Left lobe of liver (tissue), 2 donors: ENCODE measurements at places on chromosomes 12 and 14.

DNA sequence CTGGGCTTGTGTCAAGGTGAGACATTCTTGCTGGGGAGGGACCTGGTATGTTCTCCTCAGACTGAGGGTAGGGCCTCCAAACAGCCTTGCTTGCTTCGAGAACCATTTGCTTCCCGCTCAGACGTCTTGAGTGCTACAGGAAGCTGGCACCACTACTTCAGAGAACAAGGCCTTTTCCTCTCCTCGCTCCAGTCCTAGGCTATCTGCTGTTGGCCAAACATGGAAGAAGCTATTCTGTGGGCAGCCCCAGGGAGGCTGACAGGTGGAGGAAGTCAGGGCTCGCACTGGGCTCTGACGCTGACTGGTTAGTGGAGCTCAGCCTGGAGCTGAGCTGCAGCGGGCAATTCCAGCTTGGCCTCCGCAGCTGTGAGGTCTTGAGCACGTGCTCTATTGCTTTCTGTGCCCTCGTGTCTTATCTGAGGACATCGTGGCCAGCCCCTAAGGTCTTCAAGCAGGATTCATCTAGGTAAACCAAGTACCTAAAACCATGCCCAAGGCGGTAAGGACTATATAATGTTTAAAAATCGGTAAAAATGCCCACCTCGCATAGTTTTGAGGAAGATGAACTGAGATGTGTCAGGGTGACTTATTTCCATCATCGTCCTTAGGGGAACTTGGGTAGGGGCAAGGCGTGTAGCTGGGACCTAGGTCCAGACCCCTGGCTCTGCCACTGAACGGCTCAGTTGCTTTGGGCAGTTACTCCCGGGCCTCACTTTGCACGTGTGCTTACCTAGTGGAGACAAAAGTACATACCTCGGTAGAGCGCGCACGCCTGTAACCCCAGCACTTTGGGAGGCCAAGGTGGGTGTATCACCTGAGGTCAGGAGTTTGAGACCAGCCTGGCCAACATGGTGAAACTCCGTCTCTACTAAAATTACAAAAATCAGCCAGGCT, 4.3 kb downstream of the GAPDH start:
- DNase-seq: no peak

GRCh38 chr12:3035171-3035570, 42.0 kb upstream of the TSPAN9 start:
- DNase-seq: no peak

DNA sequence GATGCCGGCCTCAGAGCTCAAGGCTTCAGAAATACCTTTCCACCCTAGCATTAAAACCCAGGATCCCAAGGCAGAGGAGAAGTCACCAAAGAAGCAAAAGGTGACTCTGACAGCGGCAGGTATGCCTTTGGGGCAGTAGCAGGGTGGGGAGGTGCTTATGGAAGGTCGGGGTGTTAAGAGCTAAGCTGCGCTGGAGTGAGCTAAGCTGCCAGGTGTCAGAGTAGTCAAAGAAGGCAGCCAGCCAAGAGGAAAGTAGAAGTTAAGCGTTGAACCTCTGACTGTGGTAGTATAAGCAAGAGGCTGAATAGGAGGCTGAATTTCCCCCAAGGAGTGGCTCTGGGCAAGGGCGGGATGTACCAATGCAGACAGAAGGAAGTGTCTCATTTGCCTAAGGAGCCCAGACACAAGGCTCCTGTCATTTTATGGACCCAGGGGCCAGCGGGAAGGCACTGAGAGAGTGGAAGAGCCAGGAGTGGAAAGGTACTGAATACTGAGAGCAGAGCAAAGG, 29.2 kb downstream of the DYRK4 start:
- DNase-seq: no peak

- no peak for DNase-seq
Measured at GRCh38 chr12:123559468-123559867, 24.9 kb upstream of the TMED2 start.

DNA sequence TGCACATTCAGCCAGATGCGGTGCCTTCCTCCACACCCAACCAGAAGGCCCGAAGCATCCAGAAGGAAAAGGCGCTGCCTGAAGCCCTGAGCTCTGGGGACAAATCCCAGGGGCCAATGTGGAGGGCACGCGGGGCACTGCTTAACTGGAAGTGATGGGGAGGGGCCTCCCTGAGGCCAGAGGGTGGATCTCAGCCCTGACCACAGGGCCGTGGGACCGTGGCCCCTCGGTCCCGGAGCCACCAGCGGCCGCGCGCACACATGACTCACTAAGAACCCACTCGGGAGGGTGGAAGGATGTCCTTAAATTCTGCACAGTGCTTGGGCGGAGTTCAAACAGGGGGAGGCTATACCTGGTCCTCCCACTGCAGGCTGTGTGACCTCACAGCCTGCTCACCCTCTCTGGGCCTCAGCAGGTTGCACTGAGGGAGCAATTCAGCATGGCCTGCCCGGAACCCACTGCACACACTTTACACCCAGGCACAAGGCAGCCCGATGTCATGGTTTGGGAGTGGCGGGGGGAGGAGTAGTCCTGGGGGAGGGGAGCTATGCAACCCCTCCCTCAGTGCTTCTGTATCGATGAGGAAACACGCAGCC, 89.5 kb downstream of the RFLNA start:
- no peak for DNase-seq

GRCh38 chr12:123134271-123134671, 16.6 kb downstream of the PITPNM2 start:
- DNase-seq: no peak

DNA sequence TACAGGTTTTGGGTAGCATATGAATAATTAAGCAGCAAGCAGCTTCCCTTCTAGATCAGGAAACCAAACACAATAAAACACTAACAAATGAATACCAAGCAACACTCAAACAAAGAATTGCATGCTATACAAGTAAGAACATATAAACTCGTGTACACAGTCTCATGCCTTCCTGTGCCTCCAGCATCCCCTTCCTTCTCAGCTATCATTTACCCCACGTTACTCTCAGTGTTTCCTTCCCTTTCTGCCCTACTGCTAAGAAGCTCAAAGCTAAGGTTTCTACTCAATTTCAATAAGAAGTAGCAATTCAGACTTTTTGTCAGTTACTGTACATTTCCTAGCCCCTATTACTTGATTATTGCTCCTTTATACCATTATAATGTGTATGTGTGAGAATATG, 81.0 kb downstream of the DUSP16 start:
- no peak for DNase-seq

DNA sequence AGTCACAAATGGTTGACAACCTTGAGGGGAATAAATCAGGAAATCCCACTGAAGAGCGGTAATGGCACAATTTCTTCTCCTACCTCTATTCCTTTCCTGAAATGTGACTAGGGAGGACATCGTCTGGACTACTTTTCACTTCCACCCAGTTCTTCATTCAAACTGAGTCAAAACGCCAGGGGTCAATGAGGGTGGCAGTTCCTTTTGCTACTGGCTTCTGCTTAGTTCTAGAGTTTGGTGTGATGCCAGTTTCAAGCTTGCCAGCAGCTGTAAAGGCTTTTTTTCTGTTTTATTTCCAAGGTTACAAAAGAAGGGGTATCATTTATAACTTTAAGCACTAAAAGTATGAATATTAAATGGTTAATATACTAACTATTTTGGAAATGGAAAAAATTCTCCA, 286.5 kb downstream of the SOX5 start:
- DNase-seq: no peak

- no peak for DNase-seq
Measured at GRCh38 chr12:75900226-75900625, 131.3 kb downstream of the PHLDA1 start.

DNA sequence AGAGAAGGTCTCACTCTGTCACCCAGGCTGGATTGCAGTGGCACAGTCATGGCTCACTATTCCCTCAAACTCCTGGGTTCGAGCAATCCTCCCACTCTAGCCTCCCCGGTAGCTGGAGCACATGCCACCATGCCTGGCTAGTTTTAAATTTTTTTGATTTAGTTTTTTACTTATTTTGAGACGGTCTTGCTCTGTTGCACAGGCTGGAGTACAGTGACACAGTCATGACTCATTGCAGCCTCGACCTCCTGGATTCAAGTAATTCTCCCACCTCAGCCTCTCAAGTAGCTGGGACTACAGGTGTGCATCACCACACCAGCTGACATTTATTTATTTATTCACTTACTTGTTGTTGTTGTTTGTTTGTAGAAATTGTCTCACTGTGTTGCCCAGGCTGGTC, 22.2 kb upstream of the DIP2B start:
- DNase-seq: no peak

GRCh38 chr12:15206338-15206737, 14.9 kb downstream of the RERG start:
- no peak for DNase-seq

GRCh38 chr12:121789800-121790728, 3.4 kb downstream of the RHOF start:
- DNase-seq: peak; percentile 65

GRCh38 chr12:54368709-54369596, 4.7 kb upstream of the GPR84 start:
- DNase-seq: peak; percentile 78

DNA sequence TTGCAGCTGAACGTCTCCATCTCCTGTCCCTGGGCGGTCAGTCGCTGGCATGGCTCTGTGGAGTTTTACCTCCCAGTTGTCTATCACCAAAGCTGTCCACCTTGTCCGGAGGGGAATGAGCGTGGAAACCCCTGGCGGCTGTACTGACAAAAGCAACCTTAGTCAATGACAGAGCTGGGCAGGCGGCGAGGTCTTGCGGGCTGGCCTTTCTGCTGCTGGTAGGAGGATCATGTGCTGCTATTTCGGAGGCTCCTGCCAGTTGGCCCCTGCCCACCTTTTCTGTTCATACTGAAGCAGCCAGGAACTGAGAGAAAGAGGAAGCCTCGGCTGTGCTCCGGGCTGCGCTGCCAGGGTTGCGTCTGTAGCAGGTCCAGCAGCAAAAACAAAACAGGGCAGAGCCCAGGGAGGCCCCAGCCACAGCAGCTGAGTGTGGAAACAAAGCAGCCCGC, 57.7 kb downstream of the HMGA2 start:
- peak; percentile 46 for DNase-seq

GRCh38 chr14:102795060-102795925, 18.0 kb downstream of the TRAF3 start:
- peak; percentile 72 for DNase-seq

GRCh38 chr14:23525611-23526010, 26.0 kb downstream of the ZFHX2 start:
- no peak for DNase-seq

DNA sequence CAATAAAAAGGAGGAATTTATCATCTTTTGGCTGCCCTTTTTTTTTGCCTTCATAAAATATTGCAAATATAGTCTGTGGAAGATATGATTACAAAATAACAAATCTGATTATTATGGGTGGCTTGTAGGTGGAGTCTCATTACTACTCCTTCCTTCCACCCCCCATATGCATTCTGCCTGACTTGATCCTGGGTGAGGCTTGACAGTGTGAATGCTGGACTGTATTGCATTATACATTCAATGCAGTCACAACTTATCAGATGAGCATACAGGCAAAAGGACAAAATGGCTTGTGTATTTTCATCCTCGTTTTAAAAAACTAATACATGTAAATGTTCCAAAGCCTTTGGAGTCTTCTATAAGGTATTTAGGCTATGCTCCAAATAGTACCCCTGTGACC, 186.3 kb downstream of the ANO4 start:
- DNase-seq: no peak

DNA sequence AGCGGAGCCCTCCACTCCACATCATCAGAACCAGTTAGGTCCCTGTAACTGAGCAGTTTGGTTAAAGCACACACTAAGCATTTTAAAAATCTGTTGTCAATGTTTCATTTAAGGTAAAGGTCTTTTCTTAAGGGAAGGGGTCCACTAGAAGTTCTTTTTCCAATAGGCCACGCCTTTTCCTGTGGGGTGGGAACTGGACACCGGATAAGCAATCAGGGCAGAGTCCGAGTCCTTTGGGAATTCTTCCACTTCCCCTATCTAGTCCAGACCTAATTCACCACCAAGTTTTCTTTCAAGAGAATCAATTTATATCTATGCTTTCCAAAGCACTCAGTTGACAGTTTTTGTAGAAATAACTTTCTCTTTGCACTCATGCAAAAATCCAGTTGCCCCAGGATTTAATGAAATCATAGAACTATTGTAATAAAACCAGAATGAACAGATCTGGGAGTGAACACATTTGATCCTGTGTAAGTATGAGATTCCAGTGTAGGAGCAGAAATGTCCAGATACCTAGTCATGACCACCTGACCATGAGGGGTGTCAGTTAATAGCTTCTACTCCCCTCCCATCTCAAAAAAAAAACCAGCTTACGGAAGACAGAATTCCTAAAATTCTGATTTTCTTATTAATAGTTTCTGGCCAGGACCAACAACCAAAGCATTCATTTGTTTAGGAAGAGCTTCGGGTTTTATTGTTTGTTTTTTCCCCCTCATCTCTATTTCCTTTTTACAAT, 11.7 kb downstream of the VPS37B start:
- peak; percentile 46 for DNase-seq

DNA sequence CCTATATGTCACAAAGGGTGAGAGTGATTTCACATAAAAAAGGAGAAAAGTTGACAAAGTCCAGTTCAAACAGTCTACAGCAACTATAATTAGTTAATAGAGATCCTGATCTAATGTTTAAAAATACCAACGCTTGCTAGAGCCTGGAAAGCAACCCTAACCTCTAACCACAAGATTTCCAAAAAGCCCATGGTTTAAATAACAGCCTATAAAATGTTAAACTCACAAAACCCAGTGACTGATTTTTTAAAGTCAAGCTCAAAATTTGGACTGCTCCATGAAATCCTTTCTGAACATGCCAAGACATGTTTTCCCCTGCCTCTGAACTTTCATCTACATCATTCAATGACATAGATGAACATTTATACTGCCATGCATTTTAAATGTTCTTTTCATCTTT, 81.6 kb downstream of the PLEKHG7 start:
- no peak for DNase-seq

- peak; percentile 45 for DNase-seq
Measured at GRCh38 chr12:88142610-88142991, 494 bp downstream of the TMTC3 start.

GRCh38 chr14:90698379-90698869, 117.8 kb downstream of the TTC7B start:
- DNase-seq: peak; percentile 57

- DNase-seq: peak; percentile 73
Measured at GRCh38 chr14:95314609-95315008, 5.1 kb downstream of the CLMN start.

GRCh38 chr12:11893998-11894397, 176.7 kb upstream of the BCL2L14 start:
- DNase-seq: no peak

- no peak for DNase-seq
Measured at GRCh38 chr14:78593949-78594348, 423.8 kb downstream of the NRXN3 start.

GRCh38 chr12:65125975-65126374, 4.9 kb upstream of the WIF1 start:
- DNase-seq: no peak
